ENCODE measurements at places on chromosomes 11 and 22.

- DNase-seq, result no peak
Measured at GRCh38 chr11:80165744-80166143, 724.9 kb upstream of the TENM4 start.

- DNase-seq, result no peak
Measured at GRCh38 chr11:116641561-116642045, 131.2 kb downstream of the BUD13 start.

DNA sequence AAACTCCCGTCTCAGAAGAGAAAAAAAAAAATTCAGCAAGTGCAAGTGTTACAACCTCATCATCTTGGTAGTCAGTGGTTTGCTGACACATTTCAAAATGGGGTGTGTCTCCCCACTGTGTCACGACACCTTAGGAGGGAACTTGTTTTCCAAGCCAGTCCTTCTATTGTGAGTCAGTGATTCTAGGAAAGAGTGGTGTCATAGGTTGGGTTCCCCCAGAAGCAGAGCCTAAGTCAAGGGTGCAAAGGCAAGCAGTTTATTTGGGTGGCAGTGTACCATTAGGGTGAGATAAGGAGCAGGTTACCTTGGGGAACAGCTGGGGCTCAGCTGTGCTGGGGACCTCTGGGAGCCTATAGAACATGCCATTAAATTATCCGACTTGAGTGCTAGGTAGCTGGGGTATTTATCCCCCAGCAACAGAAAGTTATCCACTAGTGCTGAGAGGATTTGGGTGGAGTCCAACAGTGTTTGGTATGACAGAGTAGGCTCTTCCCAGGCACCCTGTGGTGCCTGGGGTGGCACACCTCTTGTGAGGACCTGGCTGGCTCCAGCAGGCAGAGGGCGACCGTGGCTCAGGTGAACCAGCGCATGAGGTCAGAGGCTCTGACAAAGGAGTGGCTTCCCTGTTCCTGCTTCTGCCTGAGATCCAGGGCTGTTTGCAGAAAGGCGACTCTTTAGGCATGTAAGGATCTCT lies 41.7 kb downstream of the KIAA1671 start:
- no peak for DNase-seq

DNA sequence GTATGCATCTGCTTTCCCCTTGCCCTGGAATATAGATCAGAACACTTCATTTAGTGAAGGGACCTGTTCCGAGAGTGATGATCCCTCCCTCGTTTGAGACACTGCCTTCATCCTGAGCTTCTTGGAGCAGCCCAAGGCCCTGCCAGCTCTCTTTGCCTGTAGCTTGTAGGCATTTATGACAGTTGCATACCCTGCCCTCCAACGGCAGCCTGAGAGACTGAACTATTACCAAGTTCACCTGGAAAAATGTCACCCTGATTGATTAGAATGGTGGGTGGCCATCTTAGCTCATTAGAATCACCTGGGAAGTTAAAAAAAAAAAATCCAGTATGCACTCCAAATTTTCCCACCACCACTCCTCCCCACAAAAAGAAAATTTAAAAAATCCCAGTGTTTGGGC lies 1.5 kb downstream of the MICAL3 start:
- DNase-seq, result no peak

All from activated T-cell treated with anti-CD3 and anti-CD28 coated beads for 4 hours (primary cell).